PC-3 (cell line): ENCODE measurements at places on chromosomes 4 and X.

GRCh38 chrX:73069365-73070035 is 9.8 kb downstream of the PABPC1L2A start:
- DNase-seq, result no peak

DNA sequence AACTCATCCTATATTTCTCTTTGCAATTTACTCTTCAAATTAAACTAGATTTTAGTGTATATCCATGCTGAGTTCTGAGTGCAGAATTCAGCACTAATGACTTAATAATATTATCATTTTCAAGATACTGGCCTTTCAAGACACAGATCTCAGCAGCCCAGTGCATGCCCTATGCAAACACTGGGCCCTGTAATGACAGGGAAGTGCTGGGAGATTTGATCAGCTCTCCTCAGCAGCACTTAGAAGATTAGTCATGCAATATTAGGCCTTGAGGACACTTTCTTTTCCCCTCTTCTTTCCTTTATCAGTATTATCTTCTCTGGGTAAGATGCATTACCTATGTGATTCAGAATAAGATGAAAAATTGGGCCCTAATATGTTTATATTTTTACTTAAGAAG is 207.1 kb downstream of the PPP3CA start:
- no peak for DNase-seq

- DNase-seq, result no peak
Measured at GRCh38 chr4:21092531-21092930, 392.3 kb downstream of the PACRGL start.

DNA sequence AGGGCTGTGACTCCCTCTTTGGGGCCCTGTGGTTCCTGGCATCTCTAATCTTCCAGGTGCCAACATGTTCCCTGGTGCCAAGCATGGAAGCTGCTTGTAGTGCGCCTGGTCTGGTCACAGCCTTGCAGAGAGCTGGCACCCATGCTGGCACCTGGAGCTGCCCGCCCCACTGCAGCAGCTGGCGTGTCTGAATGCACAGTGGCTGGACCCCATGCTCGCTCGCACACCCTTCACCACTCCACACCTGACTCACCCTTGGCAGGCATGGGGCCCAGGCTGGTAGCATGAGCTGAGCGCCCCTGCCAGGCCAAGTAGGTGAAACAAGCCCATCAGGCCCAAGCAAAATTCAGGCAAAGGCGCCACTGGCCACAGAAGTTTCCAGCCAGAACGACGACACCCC is 119.1 kb downstream of the DNAAF6 start:
- no peak for DNase-seq

DNA sequence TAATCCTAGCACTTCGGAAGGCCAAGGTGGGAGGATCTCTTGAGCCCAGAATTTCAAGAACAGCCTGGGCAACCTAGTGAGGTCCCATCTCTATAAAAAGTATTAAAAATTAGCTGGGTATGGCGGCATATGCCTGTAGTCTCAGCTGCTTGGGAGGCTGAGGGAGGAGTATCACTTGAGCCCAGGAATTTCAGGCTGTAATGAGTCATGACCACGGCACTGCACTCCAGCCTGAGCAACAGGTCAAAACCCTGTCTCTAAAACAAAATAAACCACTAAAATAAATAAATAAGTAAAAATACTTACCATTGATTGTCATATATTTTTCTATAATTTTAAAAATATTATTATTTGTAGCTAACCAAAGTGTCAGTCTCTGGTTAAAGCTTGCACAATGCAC is 315.6 kb upstream of the SMIM31 start:
- DNase-seq, result peak; percentile 56

DNA sequence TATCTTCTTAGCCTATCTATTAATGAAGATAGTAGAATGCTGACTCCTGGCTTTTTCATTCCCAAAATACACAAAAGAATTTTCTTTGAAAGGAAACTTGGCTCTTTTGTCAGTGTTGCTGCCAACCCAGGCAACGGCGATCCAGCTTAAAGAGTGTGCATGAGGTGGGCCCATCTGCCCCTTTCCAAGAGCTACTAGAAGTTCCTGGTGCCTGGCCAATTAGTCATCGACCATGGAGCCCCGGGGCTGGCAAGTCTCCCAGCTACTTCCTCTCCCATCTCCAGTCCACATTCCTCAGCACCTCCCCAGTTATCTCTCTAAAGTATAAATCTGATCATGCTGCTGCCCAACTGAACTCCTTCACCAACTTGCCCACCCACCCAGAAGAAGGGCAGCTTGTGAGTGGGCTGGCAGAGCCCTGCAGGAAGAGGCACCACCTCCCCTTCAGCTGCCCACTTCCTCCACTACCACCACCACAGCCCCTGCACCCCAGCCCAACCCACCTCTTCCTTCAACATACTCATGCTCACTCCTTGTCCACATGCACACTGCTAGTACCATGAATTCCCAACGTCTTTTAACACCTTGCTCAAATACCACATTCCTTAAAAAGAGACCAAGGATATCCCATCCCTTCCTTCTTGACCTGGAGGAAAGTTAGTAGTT is 158.2 kb upstream of the MAP3K15 start:
- DNase-seq, result peak; percentile 95

DNA sequence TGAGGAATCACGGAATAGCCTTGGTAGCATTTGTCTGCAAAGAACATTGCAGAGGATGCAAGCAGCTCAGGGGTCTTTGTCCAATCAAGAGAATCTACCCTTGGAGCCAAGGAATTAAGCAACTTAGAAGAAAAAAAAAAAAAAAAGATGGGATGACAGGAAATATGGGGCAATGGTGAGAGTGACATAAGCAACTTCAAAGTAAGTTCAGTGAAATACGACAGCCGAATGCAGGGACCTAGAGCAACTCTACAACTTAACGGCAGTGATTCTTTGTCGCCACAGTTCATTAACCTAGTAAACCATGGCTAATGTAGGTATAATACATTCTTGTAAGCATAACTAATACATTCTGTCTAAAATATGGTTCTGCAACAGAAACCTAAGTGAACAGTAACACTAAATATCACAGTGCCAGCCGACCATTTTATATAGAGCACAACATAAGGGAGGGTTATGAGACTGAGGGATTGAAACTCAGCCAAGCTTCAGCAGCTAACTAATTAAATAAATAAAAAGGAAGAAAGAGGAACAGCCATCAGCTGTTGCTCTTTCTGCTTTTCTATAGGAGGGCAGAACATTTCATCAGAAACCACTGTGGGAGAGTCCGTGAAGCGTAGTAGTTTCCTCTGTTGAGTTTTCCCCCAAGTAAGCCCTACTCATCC is 74.7 kb downstream of the PPARGC1A start:
- no peak for DNase-seq

DNA sequence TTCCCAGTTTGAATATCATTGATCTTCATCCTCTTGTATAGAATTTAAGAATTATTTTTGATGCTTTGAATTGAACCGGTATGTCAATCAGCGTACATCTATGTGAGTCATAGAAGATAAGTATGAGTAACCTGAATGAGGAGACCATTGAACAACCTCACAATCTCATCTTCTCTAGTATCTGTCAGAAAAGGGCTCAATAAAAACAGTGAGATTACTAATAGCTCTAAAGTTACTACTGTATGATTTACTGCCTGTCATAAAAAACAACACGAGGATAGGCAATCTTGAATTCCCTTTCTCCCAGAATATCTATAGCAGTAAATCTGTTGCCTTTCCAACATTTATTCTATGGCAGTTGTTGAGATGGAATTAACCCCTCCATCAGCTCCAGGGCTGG is 36.1 kb downstream of the PHOX2B start:
- peak; percentile 49 for DNase-seq

DNA sequence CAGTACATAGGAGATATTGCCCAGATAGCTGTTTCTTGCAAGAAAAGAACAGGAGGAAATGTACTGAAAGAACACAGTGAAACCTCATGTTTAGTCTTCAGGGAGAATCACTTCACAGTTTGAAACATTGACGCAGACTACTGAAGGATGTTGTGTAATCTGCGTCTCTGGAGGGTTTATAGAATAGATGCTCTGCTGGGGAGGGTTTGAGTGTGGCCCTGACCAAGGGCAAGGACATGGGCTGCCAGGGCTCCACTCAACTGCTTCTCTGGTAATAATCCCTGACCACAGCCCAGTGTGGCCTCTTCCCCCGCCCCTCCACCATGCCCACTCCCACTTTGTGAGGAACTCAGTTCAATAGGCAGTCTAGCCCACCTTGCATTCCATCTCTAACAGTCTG is 15.8 kb upstream of the ACE2 start:
- DNase-seq, result no peak

DNA sequence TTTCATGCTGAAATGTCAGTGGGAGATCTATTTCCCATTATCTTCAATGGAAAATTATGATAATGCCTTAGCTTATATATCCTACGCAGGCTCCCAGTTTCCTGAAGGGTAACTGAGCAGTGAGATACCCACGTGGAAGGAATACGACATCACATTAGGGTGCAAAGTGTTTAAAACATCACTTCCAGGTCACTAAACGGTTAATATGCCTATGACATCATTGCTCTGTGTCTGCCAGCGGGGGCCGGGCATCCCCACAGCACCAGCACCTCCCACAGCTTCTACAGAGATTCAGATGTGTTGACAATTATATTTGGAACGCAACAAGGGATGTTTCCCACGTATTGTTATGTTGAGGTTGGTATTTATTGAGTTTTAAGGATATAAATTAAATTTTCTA is 27.1 kb downstream of the TMEM271 start:
- DNase-seq, result no peak

- no peak for DNase-seq
Measured at GRCh38 chrX:71958281-71958675, 47.6 kb downstream of the NHSL2 start.

GRCh38 chr4:118173126-118173525 is 138.8 kb downstream of the NDST3 start:
- no peak for DNase-seq

GRCh38 chr4:3372933-3373465 is 68.8 kb upstream of the HGFAC start:
- no peak for DNase-seq

GRCh38 chr4:13364172-13364571 is 120.0 kb downstream of the RAB28 start:
- DNase-seq, result no peak

DNA sequence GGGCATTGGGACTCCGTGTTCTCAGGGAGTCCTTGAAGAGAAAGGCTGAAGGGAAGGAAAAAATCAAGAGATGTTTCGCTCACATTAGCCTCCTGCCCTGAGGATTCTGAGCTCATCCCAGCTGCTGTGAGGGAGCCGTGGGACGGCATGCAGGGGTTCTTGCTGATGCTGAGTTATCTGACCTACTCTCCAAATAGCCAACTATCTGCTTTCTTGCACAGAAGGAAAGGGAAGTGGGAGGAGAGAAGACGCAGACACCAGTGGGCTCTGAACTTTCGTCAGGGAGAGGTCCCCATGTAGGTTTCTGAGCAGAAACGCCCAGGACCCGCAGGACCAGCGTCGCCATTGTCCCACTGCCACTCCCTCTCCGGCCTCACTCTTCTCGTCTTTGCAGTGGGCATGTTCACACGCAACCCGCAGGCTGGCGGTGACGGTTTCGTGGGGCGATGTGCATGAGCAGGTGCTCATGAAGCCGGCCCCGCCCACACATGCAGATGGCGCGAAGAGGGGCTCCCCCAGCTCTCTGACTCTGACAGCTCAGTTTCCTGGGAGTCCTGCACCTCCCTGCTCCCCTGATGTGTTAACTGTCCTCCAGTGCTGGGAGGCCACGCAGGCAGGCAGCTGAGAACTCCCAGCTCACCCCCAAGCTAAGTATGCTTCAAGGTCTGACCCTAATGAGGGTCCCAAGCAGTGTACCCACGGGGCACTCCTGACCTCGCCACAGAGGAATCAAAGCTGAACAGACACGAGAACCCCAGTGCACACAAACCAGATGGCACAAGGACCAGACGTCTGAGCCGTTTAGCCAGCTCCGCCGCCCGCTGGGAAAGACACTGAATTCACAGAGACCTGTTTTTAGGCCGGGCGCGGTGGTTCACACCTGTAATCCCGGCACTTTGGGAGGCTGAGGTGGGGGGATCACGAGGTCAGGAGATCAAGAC is 13.6 kb upstream of the ABLIM2 start:
- DNase-seq, result no peak

DNA sequence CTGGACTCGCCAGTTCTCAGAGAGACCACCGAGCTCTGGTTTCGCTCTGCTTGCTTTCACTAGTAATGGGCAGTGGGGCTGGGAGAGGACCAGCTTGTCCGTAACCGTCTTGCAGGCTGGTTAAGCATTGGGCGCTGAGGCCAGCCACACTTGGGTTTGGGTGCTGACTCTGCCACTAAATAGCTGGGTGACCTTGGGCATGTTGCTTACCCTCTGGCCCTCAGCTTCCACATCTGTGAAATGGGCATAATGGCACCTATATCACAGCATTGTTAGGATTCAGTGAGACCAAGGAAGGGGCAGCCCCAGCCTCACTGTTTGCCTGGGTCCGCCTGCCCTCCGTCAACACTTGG is 43.5 kb downstream of the EVC start:
- DNase-seq, result no peak

DNA sequence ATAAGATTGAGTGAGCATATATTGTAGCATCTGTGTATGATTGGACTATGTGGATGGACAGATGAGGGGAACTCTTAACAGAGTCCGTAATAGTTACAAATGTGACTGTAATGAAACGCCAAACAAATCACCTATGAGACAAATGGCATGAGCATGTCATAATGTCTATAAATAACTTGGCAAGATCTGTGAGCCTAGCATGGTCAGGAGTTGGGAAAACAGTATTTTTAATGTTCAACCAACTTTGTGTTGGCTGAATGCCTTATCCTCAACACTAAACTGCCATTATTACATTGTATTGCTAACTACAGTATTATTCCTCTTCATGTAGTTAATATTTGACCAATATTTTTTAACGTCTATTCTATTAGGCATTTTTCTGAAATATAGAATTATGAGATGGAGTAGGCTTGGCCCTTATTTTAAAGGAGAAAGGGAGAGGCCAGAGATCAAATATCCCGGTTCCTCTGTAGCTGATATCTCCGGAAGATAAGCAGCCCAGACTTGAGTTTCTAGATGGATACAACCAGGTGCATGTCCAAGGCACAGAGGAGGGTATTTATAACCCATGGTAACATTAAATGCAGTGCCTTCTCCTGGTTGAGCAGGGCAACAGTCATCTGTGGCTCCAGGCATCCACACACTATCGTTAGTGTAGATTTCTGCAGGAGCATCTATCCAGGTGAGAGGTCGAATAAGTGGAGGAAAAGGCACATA is 32.7 kb downstream of the PF4 start:
- no peak for DNase-seq

- DNase-seq, result no peak
Measured at GRCh38 chr4:156889616-156890594, 81.7 kb downstream of the PDGFC start.

DNA sequence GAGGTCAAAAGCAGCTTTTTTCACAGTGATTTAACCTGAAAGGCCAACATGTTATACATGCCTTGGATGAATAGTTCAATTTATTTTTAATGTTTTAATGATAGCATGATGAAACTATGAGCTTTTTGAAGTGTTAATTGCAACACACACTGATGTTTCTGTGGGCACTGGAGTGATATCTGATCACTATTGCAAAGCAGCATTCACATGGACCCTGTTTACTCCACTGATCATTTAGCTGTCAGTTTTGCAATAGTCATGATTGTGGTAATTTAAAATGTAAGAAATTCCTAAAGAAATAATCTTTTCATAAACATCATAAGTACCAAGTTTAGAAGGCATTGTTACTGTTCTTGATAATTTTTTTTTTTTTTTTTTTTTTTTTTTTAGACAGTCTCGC is 74.1 kb downstream of the ARSJ start:
- no peak for DNase-seq
